ENCODE measurements at places on chromosomes 4 and X. TPM values are rescaled to one million over a fixed set of nuclear protein-coding genes. Genes with fewer than 3 reads are reported as not detected.

H2BW2 gene
- polyA plus RNA-seq, result 0.72 TPM

POU3F4 gene
- 5.3 TPM for polyA plus RNA-seq

FREM3 gene
- polyA plus RNA-seq, result 0.17 TPM

PAGE1 gene
- not detected for polyA plus RNA-seq

RPS6KA6 gene
- polyA plus RNA-seq, result 16.2 TPM

SSX2B gene
- 0.17 TPM for polyA plus RNA-seq

FAM53A gene
- 3.6 TPM for polyA plus RNA-seq

RGN gene
- 34.9 TPM for polyA plus RNA-seq

MBNL3 gene
- 32.0 TPM for polyA plus RNA-seq

FMR1NB gene
- 0.25 TPM for polyA plus RNA-seq

GABRB1 gene
- 0.78 TPM for polyA plus RNA-seq

- no peak for DNase-seq
Measured at GRCh38 chr4:122959441-122959840, 37.0 kb upstream of the NUDT6 start.

DNA sequence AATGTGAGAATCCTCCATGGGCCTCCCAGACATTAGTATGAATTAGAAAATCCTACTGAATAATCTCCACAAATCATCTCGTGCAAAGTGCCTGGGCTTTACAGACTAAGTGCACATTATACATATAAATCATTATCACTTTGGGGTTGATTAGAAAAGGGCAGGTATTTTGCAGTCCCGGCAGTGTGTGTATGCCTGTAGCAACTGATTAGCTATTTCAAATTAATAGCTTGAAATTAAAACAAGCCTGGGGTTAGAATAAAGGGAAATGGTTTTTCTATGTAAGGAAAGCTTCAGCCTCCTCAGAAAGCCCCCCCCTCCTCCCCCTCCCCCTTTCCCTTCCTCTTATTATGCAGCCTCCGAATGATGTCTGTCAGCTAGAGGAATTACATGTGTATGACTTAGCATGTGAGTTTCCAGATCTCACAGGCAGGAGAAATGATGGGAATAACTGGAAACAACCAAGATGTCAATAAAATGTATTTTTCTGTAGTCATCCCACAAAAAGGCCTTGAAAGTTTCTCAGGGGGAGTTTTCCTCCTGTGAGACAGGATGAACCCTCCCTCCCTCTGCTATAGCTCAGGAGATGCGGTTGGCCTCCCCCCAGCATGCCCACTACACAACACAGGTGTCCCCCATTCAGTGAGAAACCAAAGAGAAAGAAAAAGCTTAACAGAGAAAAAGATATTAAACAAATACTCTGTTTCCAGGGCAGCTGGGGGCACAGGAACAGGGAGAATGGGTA, 41.2 kb upstream of the RASGEF1B start:
- DNase-seq, result no peak

- no peak for DNase-seq
Measured at GRCh38 chrX:99398545-99398944, 1011.5 kb downstream of the PCDH19 start.

DNA sequence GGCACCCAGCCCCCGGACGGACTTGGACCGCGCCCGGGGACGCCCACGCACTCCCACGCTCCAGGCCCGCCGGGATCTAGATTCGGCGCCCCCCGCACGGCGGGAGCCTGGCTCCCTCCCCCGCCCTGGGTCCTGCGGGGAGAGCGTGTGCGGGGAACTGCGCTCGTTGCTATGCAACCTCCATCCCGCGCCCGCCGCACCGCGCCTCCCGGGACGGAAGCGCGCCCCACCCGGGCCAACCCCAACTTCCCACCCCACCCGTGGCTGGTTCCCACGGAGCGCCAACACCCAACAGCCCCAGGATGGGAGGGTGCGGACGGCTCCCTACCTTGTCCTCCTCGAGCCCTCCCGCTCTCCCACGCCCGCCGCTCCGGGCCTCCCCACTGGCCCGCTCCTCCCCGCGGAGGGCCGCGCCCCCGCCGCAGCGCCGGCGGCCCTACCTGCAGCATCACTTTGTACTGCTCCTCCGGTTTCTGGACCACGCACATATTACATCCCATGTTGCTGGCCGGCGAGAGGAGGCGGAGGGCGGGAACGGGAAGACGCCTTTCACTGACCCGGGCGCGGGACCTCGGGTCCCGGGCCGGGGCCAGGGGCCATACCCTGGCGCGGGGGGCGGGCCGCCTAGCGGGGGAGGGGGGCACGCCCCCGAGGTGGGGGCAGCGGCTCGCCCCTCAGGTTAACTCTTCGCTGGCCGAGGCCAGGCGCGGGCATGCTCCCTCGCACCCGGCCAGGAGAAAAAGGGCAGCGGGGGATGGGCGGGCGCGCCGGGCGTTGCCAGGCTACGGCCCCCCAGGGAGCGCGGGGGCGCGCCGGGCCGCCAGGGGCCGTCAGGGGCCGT, at the start of gene PDZD4:
TSS of gene PDZD4 (minus strand) at position 746 of the 841 bp plus-strand sequence. CDS start at position 500, 246 bp downstream.
- no peak for DNase-seq

GRCh38 chr4:30269850-30270249, 450.3 kb upstream of the PCDH7 start:
- DNase-seq, result no peak

GRCh38 chrX:72137846-72138495, 6.3 kb upstream of the RTL5 start:
- no peak for DNase-seq

DNA sequence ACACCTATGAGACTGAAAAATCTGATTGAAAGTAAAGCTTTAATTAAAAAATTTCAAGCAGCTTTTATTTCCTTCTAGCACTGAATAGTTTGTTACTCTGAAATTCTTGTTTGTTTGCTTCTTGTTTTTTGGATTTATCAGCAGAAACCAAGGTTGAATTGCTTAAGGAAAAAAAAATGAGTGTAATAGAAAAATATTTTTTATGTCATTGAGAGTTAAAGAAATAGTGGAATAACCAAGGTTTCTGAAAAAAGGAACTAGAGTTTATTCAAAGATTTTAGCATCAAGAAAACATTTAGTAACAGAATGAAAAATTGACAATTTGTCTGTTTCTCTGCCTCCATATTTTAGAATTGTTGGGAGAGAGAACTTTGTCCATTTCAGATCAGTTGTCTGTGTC, 1852.2 kb downstream of the PCDH7 start:
- DNase-seq, result no peak

DNA sequence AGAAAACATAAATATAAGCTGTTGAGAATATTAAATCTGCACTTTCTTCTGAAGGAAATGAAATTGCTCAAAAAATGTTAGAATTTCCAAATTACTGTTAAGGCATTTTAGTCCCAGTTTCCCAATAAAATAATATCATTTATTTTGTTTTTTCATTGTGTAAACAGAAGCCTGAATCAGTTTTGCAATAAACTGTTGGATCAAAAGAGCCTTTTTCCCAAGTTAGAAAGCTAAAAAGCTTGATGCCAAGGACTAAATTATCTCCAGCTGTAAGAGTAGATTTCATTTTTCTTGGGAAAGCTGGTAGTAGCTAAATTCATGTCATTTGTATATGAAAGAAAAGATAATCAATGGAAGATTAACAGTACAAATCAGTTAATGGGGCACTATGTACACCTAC, 95.8 kb downstream of the RNF150 start:
- no peak for DNase-seq

GRCh38 chr4:48275247-48275646, 5.6 kb upstream of the TEC start:
- DNase-seq, result no peak

DNA sequence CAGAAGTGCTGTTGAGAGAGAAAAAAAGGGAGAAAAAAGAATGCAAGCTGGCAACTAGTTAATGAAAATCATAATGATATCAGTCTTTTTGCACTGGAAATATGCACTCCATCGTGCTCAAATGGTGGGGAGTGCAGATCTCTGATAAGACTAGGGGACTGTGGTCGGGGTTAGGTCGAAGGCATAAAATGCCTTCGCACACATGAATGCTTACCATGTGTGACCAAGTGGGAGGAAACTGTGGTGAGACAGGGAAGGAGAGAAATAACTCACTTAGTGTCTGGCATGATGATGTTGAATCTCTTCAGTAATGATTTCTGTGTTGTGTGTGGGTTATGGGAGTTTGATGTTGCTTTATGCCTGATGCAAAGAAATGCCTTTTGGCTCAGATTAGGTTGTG, 358.9 kb downstream of the FBXO8 start:
- DNase-seq, result no peak

DNA sequence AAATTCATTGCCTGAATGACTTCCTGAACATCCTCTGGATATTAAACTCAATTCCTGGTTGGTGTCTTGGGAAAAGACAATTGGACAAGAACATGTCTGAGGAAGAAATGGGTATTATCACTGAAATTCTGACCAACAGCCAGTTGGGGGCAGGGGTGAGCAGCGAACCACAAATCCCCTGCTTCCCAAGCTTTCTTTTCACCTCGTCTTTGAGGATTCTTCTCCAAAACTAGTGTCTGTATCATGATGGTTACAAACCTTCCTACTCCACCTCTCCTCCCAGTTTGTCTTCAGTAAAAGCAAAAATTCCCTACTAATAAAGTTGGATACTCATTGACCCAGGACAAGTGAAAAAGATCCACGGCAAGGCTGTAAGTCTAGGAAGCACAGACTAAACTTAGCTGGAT, 48.3 kb upstream of the WDR1 start:
- no peak for DNase-seq

DNA sequence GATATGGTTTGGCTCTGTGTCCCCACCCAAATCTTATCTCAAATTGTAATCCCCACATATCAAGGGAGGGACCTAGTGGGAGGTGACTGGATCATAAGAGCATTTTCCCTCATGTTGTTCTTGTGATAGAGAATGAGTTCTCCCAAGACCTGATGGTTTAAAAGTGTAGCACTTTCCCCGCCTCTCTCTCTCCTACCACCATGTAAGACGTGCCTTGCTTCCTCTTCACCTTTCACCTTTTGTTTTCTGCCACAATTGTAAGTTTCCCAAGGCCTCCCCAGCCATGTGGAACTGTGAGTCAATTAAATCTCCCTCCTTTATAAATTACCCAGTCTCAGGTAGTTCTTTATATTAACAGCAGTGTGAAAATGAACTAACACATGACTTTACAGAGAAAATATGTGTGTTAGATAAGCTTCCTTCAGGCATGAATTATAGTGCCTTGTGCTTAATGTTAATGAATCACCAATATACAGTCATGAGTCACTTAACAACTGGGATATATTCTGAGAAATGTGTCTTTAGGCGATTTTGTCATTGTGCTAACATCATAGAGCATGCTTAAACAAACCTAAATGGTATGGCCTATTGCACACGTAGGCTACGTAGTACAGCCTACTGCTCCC, 37.9 kb downstream of the PDGFC start:
- no peak for DNase-seq

DNA sequence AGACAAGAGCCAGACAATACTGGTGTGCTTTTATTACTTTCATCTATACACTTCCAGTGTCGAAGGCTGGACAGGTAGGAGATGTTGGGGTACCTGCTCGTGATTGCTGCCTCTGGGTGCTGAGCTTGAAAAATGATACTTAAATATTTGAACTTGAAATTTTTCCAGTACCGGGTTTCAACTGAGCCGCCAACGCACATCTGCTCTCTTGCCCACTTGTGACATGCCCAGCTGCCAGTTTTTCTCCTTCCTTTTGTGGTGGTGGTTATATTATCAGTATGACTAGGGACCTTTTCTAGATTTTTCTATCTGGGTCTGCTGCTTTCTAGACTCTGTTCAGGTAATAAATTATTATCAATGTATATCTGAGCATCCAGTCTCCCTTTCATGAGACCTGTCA, 3.4 kb downstream of the OGT start:
- DNase-seq, result no peak

All from left renal cortex interstitium (tissue), 4 donors.